ENCODE measurements at places on chromosomes 7 and 10. TPM values are rescaled to one million over a fixed set of nuclear protein-coding genes. Genes with fewer than 3 reads are reported as not detected.

DNA sequence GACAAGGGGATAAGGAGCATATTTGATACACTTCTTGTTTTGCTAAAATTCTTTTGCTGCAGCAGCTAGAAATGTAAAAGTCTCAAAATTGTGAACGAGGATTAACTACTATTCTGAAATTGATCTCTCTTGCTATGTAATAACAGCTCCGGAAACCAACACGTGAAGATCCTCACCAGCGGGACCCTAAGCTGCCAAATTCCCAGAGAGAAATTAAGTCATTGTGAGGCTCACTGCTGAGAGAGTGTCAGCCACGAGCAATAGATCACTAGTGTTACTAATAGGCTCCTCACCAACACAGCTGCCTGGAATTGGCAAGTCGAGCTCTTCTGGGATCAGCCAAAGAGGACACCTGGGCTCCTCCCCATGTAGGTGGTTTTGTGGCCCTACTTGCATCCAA, 5.6 kb upstream of the VWA2 start:
- DNase-seq, result no peak

- DNase-seq, result no peak
Measured at GRCh38 chr7:139713061-139713460, 64.7 kb downstream of the HIPK2 start.

DNA sequence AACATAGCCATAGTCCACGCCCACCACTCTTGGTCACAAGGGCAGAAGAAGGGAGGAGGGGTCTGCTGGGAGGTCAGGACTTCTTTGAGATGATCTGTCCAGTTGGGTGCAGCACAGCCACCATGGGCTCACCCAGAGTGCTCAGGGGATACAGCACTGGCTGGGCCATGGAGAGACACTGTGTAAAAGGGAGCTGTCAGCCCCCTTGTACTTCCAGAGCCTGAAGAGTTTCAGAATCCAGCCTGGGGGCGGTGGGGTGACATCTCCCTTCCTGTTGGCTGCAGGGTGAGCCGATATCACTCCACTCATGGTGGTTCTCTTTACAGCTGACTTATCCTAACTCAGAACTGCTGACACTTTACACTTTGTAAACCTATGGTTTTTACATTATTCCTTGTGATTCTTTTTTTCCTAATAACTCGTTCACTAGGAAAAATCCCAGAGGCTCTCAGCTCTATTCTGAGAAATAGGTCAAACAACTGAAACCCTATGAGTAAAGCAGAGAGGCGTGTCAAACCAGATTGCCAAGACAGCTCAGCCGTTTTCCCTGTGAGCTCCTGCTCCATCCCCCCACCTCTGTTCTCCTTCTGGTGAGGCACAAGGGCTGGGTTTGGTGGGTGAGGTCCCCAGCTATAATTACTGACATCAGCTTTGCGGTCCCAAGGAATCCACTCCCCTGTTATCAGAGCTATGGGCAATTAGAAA, 3.2 kb upstream of the MRPS24 start:
- no peak for DNase-seq

DNA sequence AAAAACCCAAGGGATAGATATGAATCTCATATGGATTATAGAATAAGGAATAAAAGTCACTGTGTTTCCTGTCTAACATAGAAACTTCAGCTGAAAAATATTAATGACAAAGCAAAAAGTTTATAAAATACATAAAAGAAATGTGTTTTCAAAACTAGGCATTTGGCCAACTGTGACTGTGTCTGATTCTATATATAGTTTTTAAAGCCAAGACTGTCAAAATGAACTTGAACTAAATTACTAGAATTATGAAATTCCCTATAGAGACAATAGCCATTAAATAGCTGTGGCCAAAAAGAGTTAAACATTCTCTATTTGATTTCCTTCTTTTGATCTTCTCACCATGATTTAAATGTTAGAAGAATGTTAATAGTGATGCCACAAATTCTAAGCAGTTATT, 311.2 kb upstream of the SEMA3D start:
- no peak for DNase-seq

DNA sequence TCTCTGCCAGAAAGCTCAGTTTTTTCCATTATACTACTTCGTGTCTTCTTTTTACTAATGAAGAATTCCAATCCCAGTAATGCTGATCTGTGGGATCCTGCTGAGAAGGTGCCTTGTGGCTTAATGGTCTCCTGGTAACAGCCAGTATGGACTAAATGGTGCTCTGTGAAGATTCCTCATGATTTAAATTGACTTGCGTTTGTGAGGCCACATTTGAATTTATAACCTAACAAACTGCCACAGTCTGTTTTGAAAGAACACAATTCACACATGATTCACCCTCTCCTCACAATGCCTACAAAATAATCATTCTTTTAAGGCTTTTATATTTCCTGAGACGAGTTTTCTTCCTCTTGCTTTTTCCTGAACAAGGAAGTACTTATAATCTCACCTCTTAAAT, 140.0 kb downstream of the MBL2 start:
- DNase-seq, result no peak

Gene SCRN1
- polyA plus RNA-seq, result 4.5 TPM

All from CD14-positive monocyte (primary cell).